ENCODE measurements at places on chromosomes 2 and 18. TPM values are rescaled to one million over a fixed set of nuclear protein-coding genes. Genes with fewer than 3 reads are reported as not detected.

Gene CSRNP3
- total RNA-seq, result not detected

DNA sequence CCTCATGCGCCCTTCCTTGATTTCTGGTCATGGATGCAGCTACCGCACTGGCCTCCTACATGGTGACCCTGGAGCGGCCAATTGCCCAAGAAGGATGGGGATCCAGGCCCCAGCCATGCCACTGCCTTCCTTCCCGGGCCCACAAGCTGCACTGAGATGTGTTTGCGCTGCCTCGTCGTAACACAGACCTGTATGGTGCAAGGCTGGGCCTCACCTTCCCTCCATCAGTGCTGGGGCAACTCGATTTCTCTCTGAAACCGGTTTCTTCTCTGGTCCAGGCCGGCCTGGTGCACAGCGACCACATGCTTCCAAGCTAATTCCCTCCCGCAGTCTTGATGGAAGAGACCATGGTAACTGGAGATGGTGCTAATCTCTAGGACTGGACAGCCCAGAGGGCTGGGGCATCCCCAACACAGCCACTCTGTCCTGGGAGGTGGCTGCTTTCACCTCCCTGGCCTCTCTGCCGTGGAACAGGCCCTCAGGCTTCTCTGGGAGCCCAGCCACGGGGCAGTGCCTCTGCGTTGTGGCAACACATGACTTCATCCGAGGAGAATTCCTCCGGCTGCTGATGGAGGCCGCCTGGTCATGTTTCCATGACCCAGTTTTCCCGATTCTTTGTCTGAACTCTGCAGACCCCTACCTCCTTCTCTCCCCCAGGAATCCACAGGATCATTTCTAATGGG is 184.2 kb downstream of the GLI2 start:
- H3K4me3 ChIP-seq, result no peak overlapping the region
- no peaks in the 10 kb centered on the region for H3K27me3 ChIP-seq
- DNase-seq, result no peak
- no peak overlapping the region for H3K27ac ChIP-seq

DNA sequence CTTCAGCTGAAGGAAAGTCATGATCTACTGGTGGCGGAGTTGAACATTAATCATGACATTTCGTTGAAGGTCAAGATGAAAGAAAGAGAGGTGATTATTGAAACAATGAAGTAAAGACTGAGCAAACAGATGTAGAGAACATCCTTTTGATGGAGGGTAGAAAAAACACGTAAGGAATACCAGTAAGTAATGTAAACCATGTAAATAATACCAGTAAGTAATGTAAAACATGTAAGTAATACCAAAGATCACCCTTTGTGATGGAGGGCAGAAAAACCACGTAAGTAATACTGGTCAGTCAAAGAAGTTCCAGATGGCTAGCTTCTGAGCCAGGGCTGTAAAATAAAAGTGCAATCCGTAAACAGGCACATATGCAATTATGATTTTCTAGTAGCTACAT is 1387.7 kb downstream of the SUCLG1 start:
- no peaks in the 10 kb centered on the region for H3K4me1 ChIP-seq
- no peak for DNase-seq
- H3K27me3 ChIP-seq, result no peaks in the 10 kb centered on the region

Gene DTNA
- total RNA-seq, result 0.27 TPM

GRCh38 chr18:75127143-75128021 is 81.6 kb downstream of the PTGR3 start:
- H3K36me3 ChIP-seq, result no peaks in the 10 kb centered on the region
- H3K27ac ChIP-seq, result no peak overlapping the region
- H3K4me1 ChIP-seq, result peaks cover 4% of the 10 kb centered on the region
- no peak overlapping the region for H3K4me3 ChIP-seq

Gene EPB41L3
- total RNA-seq, result 7.2 TPM

GRCh38 chr2:160427629-160428404 is 65.8 kb downstream of the RBMS1 start:
- H3K27me3 ChIP-seq, result no peaks in the 10 kb centered on the region
- H3K36me3 ChIP-seq, result peaks cover 8% of the 10 kb centered on the region
- H3K4me3 ChIP-seq, result peak overlapping the region; percentile 75
- peaks cover 47% of the 10 kb centered on the region for H3K4me1 ChIP-seq

GRCh38 chr2:189542145-189542882 is 38.3 kb downstream of the SLC40A1 start:
- no peak overlapping the region for H3K27ac ChIP-seq
- H3K4me3 ChIP-seq, result no peak overlapping the region
- H3K27me3 ChIP-seq, result no peaks in the 10 kb centered on the region
- H3K4me1 ChIP-seq, result no peaks in the 10 kb centered on the region
- H3K36me3 ChIP-seq, result no peaks in the 10 kb centered on the region
- no peak for DNase-seq

Gene TXNL1
- total RNA-seq, result 64.1 TPM

Gene CHRND
- not detected for total RNA-seq

DNA sequence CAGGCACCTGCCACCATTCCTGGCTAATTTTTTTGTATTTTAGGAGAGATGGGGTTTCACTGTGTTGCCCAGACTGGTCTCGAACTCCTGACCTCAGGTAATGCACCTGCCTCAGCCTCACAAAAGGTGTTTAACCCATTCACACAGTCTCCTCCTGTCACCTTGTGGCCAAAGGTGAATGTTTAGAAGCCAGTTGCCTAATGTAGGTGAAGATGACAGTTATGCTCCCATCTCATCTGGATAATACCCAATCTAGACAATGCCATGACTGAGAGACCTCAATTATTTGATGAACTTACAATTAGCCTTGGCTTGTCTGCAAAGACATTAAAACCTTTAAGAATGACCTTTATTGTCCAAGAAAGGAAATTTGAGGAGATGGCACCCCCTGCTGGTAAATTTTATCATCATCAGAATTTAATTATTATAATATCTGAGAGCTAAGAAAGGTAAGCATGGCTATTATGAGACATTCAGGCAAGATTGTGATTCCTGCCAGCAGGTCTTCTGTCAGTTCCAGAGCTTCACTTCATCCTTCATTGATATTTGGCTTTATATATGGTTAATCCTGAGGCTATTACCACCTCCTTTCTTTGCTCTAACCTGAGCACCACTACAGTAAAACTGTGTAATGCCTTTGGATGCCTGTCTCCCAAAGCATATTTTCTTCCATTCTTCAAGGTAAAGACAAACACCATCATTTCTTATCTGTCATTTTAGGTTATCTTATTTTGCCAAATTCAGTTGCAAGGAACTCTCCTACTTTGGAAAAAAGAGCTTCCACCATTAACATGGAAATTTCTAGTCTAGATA is 117.6 kb downstream of the FAM124B start:
- no peaks in the 10 kb centered on the region for H3K36me3 ChIP-seq
- H3K4me1 ChIP-seq, result no peaks in the 10 kb centered on the region
- peak; percentile 50 for DNase-seq
- H3K27me3 ChIP-seq, result peaks cover 25% of the 10 kb centered on the region
- H3K27ac ChIP-seq, result no peak overlapping the region
